ENCODE measurements at places on chromosomes 7 and 10. TPM values are rescaled to one million over a fixed set of nuclear protein-coding genes. Genes with fewer than 3 reads are reported as not detected.

DNA sequence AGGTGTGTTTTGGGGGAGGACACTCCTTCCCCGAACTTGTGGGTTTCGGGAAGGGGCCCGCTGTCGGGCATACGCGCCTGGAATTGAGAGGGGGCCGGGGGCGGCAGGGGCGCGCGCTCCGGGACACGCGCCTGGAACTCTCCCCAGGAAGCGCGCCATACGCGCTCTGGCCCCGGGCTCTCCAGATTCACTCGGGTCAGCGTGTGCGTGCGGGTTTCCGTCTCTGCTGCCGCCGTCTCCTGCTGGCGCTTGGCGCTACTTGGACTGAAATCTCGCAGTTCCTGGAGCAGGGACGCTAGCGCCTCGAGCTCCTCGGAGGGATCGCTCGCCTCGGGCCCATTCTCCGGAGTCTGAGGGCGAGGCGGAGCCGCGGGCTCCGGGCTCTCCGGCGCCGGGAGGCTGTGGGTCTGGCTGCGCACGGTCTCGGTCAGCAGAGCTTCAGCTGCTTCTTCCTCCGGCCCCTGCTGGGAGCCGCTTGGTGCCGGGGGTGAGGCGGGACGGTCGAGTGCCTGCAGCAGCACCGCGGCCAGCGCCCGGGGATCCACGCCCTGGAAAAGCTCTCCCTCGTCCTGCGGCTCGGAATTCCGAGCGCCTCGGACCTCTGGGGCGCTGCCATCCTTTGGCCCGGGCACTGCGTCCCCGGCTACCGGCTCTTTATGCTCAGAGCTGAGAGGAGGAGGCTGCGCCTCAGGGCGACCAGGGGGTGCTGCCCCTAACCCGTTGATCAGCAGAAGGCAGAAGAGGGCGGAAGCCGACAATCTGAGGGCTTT, 1.1 kb downstream of the VGF start:
- H3K27ac ChIP-seq, result no peak overlapping the region
- no peak overlapping the region for H3K4me3 ChIP-seq
- no peak for DNase-seq
- H3K27me3 ChIP-seq, result peaks cover 81% of the 10 kb centered on the region
- no peaks in the 10 kb centered on the region for H3K36me3 ChIP-seq
- peaks cover 41% of the 10 kb centered on the region for H3K4me1 ChIP-seq

DNA sequence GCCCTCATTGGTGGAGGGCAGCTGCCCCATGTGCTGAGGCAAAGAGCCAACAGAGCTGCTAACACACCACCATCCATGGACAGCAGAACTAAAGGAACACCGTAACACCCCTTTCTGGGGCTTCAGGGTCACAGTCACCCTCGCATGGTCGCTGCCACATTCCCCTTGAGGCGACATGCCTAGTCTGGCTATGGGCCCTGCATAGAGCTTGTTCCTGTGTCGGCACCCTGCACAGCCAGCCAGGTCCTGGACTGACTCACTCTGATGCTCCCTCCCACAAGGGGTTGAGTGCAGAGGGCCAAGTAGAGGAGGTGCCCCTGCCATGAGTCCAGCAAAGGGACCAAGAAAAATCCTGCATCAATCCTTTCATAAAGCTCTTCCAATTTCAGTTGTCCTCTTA, 77.8 kb downstream of the GNAT3 start:
- H3K4me3 ChIP-seq, result no peak overlapping the region
- no peaks in the 10 kb centered on the region for H3K36me3 ChIP-seq
- H3K27ac ChIP-seq, result no peak overlapping the region
- no peaks in the 10 kb centered on the region for H3K27me3 ChIP-seq
- DNase-seq, result no peak

Gene TFPI2
- not detected for total RNA-seq

GRCh38 chr7:123604739-123605138, 3.1 kb downstream of the ASB15 start:
- no peak overlapping the region for H3K4me3 ChIP-seq
- no peak overlapping the region for H3K27ac ChIP-seq
- no peak for DNase-seq
- no peaks in the 10 kb centered on the region for H3K27me3 ChIP-seq
- no peaks in the 10 kb centered on the region for H3K4me1 ChIP-seq

Gene RSPH10B2
- 0.68 TPM for total RNA-seq

- H3K4me3 ChIP-seq, result peak overlapping the region; percentile 96
- peak; percentile 70 for DNase-seq
- H3K4me1 ChIP-seq, result peaks cover 2% of the 10 kb centered on the region
- H3K27ac ChIP-seq, result peak overlapping the region; percentile 97
Observed at GRCh38 chr10:29736366-29737073, 101.7 kb upstream of the SVIL start.

Gene GALNT11
- 15.0 TPM for total RNA-seq

Gene PON1
- total RNA-seq, result not detected

Gene AZGP1
- total RNA-seq, result 3.2 TPM

DNA sequence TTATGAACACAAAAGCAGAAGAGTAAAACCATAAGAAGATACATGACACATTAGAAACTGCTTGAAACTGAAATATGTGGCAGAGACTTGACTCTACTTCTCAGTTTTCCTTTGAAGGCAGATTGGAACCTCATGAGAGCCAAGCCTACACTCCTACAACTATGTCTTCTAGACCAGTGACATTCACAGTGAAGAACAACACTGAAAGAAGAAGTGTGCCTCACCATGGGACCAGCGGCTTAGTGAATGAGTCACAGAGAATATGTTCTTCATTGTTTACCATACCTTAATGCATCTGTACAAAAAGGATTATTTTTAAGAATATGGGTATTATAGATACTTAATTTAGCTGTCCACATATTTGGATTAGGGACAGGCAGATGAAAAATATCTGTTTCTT, 248.3 kb downstream of the CDC14C start:
- H3K27me3 ChIP-seq, result no peaks in the 10 kb centered on the region
- H3K4me1 ChIP-seq, result no peaks in the 10 kb centered on the region
- no peak overlapping the region for H3K4me3 ChIP-seq
- no peaks in the 10 kb centered on the region for H3K36me3 ChIP-seq
- no peak for DNase-seq

Gene PRRT4
- not detected for total RNA-seq

GRCh38 chr10:113326160-113327111, 226.4 kb upstream of the HABP2 start:
- DNase-seq, result peak; percentile 11
- no peak overlapping the region for H3K4me3 ChIP-seq
- no peaks in the 10 kb centered on the region for H3K27me3 ChIP-seq
- no peaks in the 10 kb centered on the region for H3K4me1 ChIP-seq
- no peaks in the 10 kb centered on the region for H3K36me3 ChIP-seq
- peak overlapping the region; percentile 43 for H3K27ac ChIP-seq

GRCh38 chr10:119726676-119727261, 919 bp downstream of the INPP5F start:
- DNase-seq, result no peak
- peak overlapping the region; percentile 95 for H3K27ac ChIP-seq
- peaks cover 21% of the 10 kb centered on the region for H3K4me1 ChIP-seq

GRCh38 chr10:85105614-85106255, 777.3 kb downstream of the CCSER2 start:
- H3K4me1 ChIP-seq, result no peaks in the 10 kb centered on the region
- DNase-seq, result no peak
- H3K4me3 ChIP-seq, result no peak overlapping the region
- no peaks in the 10 kb centered on the region for H3K27me3 ChIP-seq
- H3K27ac ChIP-seq, result no peak overlapping the region

GRCh38 chr10:23139677-23140076, 44.3 kb downstream of the MSRB2 start:
- H3K4me1 ChIP-seq, result no peaks in the 10 kb centered on the region
- H3K36me3 ChIP-seq, result no peaks in the 10 kb centered on the region
- no peak overlapping the region for H3K4me3 ChIP-seq

- no peaks in the 10 kb centered on the region for H3K36me3 ChIP-seq
- no peak overlapping the region for H3K4me3 ChIP-seq
- DNase-seq, result no peak
- H3K27me3 ChIP-seq, result peaks cover 11% of the 10 kb centered on the region
Observed at GRCh38 chr10:113585949-113586348, 33.1 kb downstream of the HABP2 start.

DNA sequence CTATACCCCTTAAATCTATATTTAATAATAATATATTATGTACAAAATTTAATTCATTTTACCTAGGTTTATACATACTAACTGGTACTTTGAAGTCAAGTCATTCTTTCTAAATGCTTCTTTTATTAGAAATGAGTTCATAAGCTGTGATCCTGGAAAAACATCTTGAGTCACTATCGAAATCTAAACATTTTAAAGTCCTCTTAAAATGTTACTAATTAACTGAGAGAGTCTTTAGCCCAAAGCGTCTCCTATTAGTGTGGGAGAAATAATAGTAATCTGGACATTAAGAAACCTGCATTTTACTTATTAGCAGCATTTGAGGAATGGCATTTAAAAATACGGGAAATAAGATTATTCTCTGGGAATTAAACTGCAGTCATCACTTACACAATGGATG, 142.7 kb downstream of the CTNNA3 start:
- no peaks in the 10 kb centered on the region for H3K4me1 ChIP-seq
- no peaks in the 10 kb centered on the region for H3K36me3 ChIP-seq
- H3K27ac ChIP-seq, result no peak overlapping the region
- H3K4me3 ChIP-seq, result no peak overlapping the region
- no peaks in the 10 kb centered on the region for H3K27me3 ChIP-seq

Data from transverse colon (tissue), 4 donors.